HT1080 (cell line): ENCODE measurements at places on chromosomes 16 and 17. TPM values are rescaled to one million over a fixed set of nuclear protein-coding genes. Genes with fewer than 3 reads are reported as not detected.

The MYO15A gene
- total RNA-seq = not detected in 2 replicates

The KRT40 gene
- not detected in 2 replicates for total RNA-seq

The EPX gene
- total RNA-seq = 0.16 TPM in 1 of 2 replicates, not detected in the other

The XPO6 gene
- total RNA-seq = 176 TPM in 2 replicates

DNA sequence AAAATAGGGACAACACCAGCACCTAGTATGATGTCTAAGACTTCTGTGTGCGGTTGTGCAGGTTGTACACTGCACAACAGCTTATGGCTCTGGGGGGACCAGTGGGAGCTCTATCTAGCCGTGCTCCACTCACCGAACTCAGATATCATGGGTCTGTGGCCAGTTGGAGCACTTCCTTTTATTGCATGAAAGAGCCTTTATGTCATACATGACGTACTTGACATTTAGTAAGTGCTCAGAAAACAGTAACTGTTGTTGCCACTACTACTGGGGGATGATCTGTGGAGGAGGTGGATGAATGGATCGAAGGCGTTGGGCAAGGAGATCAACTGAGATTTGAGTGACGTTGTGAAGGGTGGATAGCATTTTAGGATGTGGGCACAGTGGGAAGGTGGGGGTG lies 368.8 kb downstream of the SNX29 start:
- no peak for DNase-seq

- DNase-seq = no peak
Measured at GRCh38 chr17:16820979-16821543, 131.0 kb downstream of the CCDC144A start.
